ENCODE measurements at places on chromosomes 3 and 15. TPM values are rescaled to one million over a fixed set of nuclear protein-coding genes. Genes with fewer than 3 reads are reported as not detected.

The TIMMDC1 gene
- total RNA-seq, result 70.6 TPM

The ESYT3 gene
- total RNA-seq, result 0.09 TPM

The ISLR gene
- total RNA-seq, result 6.9 TPM

The PIGBOS1 gene
- 13.3 TPM for total RNA-seq

The KNL1 gene
- total RNA-seq, result 25.8 TPM

The CPNE9 gene
- 0.14 TPM for total RNA-seq

The PPM1L gene
- total RNA-seq, result 4.7 TPM

The SERINC4 gene
- 0.05 TPM for total RNA-seq

The CPN2 gene
- total RNA-seq, result 0.05 TPM

The TRIM42 gene
- not detected for total RNA-seq

The TEX55 gene
- not detected for total RNA-seq

GRCh38 chr3:123013876-123014275 lies 13.7 kb downstream of the SEMA5B start:
- DNase-seq, result no peak

- no peak for DNase-seq
These were observed 480 bp downstream of the CHRNA7 start for GRCh38 chr15:32030795-32031194.

DNA sequence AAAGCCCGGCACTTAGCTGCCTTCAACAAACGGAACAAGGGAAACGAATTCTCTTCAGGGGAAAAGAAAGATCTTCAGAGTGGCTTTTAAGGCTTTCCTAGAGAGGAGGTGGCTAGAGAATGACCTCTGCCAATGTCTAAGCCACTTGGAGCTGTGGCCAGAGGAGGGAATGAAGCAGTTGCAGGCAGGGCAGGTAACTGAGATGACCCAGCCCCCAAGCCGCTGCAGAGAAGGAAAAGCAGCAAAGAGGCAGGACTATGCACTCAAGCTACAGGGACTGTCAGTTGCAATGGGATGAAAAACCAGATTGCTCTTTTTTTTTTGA lies 113.5 kb downstream of the SEC22A start:
- DNase-seq, result no peak

- DNase-seq, result no peak
These were observed 817.6 kb upstream of the CFAP20DC start for GRCh38 chr3:59867185-59868002.

DNA sequence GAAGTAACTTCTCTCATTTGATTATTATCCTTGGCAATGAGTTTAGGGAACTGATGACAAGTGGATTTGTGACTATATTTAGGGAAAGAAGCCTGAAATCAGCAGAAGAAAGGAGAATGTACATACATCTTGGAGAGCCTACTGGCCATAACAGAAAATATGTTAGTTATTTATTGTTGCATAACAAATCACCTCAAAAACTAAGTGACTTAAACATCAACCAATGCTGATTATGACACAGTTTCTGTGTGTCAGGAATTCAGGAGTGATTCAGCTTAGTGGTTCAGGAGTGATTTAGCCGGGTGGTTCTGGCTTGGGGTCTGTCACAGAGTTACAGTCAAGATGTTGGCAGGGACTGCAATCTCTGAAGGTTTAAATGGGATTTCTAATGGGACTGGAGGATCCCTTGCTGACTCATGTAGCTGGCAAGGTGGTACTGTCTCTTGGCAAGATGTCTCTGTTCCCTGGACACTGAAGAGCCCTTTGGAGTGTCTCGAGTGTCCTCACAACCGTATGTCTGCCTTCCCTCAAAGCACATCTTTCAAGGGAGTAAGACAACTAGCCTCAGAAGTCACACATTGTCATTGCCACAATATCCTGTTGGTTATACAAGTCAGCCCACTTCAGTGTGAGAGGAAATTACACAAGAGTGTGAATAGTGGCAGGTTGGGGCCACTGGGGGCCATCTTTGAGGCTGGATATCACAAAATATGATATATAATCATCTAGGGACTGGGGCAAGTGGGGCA lies 248.9 kb downstream of the SV2B start:
- no peak for DNase-seq

- DNase-seq, result no peak
These were observed 187.7 kb upstream of the CMC1 start for GRCh38 chr3:28053759-28054158.

GRCh38 chr3:98906230-98906629 lies 4.7 kb upstream of the DCBLD2 start:
- DNase-seq, result no peak

DNA sequence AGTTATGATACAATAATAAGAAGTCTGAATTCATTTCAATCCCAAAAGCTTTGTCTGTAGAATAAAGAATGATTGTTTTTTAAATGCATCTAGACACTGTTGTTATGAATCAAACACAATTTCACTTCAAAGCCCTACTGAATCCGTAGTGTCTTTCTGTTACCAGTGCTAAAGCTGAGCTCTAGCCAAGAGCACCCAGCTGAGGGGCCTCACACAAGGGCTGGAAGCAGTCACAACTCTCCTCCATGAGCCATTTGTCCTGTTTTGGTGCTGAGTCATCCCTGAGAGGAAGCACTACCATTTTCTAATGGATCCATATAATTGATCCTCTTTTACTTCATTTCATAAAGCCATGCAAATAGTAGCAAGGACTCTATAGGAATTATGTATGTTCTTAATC lies 158.2 kb upstream of the ANKRD28 start:
- no peak for DNase-seq

- DNase-seq, result no peak
These were observed 48.5 kb downstream of the IQSEC1 start for GRCh38 chr3:13024765-13025065.

- DNase-seq, result no peak
These were observed 22.3 kb upstream of the CBLB start for GRCh38 chr3:105891101-105891500.

- no peak for DNase-seq
These were observed 28.4 kb upstream of the NR2E3 start for GRCh38 chr15:71781965-71782265.

DNA sequence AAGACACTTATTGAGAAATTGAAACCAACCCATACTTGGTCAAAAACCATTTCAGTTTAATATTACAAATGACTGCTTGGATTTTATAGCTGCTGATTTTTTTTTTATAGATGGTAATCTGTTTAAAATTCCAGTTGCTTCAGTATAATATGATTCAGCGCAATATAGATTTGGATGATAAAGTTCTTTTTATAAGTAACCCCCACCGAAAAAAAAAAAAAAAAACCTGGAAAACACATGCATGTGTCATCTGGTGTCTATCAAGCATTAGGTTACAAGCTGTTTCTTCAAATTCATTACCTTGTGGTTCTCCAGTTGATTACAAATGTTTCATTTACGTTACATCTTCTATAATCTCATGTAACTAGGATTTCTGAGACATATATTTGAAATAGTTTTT lies 356.6 kb upstream of the ROBO2 start:
- DNase-seq, result no peak

GRCh38 chr3:138097192-138098172 lies 17.9 kb downstream of the DZIP1L start:
- no peak for DNase-seq

DNA sequence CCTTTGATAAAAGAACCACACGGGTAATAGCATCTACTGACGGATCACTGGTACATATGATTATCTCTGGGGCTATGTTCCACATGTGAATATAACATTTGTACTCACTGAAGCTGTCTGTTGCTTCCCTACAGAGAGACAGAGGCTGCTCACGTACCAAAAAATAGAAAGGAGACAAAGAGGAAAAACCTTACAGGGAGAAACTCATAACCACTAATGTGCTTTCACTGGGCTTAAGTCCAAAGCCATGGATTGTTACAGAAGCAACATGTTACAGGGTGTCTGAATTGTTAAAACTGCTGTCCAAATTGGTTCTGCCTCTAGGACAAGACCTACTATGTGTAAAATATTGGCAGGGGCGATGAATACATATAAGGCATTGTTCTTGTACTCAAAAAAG lies 311.9 kb downstream of the FOXP1 start:
- DNase-seq, result no peak

DNA sequence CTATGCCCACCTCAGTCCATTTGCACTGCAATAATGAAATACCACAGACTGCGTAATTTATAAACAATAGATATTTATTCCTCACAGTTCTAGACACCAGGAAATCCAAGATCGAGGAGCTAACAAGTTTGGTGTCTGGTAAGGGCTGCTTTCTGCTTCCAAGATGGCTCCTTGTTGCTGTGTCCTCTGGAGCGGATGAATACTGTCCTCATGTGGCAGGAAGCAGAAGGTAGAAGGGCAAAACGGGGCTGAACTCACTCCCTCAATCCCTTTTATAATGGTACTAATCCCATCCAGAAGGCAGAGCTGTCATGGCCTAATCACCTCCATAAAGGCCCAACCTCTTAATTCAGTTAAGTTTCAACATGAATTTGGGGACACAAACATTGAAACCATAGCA lies 75.3 kb downstream of the P2RY1 start:
- no peak for DNase-seq

DNA sequence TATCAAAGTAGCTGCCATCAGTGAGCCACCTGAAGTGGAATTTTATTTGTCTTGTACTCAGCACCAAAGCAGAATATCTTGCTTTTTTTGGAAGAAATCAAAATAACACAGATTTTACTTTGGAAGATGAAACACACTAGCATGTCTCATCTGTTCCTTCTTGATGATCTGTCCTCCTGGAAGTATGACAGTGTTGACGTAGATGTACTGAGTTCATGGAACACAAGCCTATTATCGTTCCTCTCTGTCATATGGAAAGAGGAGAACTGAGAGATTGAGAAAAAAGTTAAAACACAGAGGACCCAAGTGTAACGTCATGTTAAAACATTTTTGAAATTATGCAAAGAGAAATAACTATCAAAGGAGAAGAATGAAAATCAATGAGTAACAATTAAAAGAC lies 340.2 kb downstream of the ROBO2 start:
- no peak for DNase-seq
